Esophagus squamous epithelium (tissue), 5 donors: ENCODE measurements at places on chromosomes 7 and 10.

DNA sequence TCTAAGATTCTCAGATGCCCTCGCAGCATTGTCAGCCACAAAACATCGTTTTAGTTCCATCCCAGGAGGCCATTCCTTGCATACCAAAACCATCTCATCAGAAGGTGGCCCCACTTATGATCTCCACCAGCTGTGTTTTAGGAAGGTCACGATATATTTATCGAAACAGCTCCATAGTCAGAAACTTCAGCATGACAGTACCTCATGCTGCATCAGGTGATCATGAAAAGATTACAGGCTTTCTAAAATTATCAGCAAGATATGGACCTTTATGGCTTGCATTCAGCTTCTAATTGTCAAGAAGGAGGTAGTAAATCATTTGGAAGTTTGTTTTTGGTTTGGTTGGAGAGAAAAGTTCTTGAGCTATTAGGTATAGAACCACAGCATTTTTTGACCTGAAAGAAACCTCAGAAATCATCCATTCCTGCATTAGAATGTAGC lies 20.0 kb downstream of the JAZF1 start:
- peaks cover 6% of the 10 kb centered on the region for H3K4me1 ChIP-seq
- DNase-seq, result no peak

GRCh38 chr10:7033031-7033430 lies 377.8 kb downstream of the SFMBT2 start:
- H3K4me3 ChIP-seq, result no peak overlapping the region
- H3K4me1 ChIP-seq, result no peaks in the 10 kb centered on the region
- H3K27me3 ChIP-seq, result no peaks in the 10 kb centered on the region
- no peak for DNase-seq

- peak overlapping the region; percentile 76 for H3K27ac ChIP-seq
- peaks cover 4% of the 10 kb centered on the region for H3K27me3 ChIP-seq
- H3K4me3 ChIP-seq, result no peak overlapping the region
- no peak for DNase-seq
- peaks cover 80% of the 10 kb centered on the region for H3K4me1 ChIP-seq
- peaks cover 29% of the 10 kb centered on the region for H3K36me3 ChIP-seq
Observed at GRCh38 chr7:2524808-2525657, 5.5 kb downstream of the LFNG start.

GRCh38 chr10:109062371-109062770 lies 860.9 kb downstream of the XPNPEP1 start:
- H3K27me3 ChIP-seq, result no peaks in the 10 kb centered on the region
- DNase-seq, result no peak
- no peaks in the 10 kb centered on the region for H3K36me3 ChIP-seq
- no peaks in the 10 kb centered on the region for H3K4me1 ChIP-seq
- no peak overlapping the region for H3K27ac ChIP-seq

GRCh38 chr7:77649716-77650349 lies 46.4 kb upstream of the RSBN1L start:
- H3K4me1 ChIP-seq, result no peaks in the 10 kb centered on the region
- peaks cover 5% of the 10 kb centered on the region for H3K36me3 ChIP-seq
- no peak for DNase-seq
- no peaks in the 10 kb centered on the region for H3K27me3 ChIP-seq
- H3K27ac ChIP-seq, result no peak overlapping the region
- no peak overlapping the region for H3K4me3 ChIP-seq

DNA sequence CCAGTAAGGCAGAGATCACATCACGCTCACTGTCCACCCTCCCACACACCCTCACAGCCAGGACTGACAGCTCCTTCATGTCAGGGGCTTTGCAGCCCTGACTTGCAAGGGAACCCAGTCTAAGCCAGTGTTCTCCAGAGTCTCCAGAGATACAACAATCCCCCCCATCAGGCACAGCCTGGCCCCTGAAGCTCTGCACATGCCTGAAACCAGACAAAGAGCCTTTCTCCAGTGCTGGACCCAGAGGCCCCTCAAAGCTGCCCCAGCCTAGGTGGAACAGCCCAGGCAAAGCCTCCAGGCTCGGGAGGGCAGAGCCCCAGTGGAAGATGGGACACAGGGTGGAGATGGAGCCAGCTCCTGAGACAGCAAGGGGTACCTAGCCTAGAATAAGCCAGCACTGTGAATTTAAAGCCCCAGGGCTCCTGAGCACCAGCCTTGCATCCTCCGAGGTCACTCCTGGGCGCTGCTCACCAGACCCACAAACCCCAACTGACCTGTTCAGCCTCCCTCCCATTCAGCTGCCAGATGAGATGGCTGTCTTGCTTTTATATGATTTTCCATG lies 50.2 kb downstream of the GRID1 start:
- H3K27me3 ChIP-seq, result no peaks in the 10 kb centered on the region
- no peaks in the 10 kb centered on the region for H3K36me3 ChIP-seq
- no peak overlapping the region for H3K27ac ChIP-seq
- no peak overlapping the region for H3K4me3 ChIP-seq
- no peak for DNase-seq

- H3K27ac ChIP-seq, result no peak overlapping the region
- H3K4me3 ChIP-seq, result no peak overlapping the region
- no peaks in the 10 kb centered on the region for H3K4me1 ChIP-seq
- DNase-seq, result no peak
- H3K36me3 ChIP-seq, result no peaks in the 10 kb centered on the region
Observed at GRCh38 chr10:83986800-83987199, 152.5 kb upstream of the GHITM start.

- no peak for DNase-seq
- H3K36me3 ChIP-seq, result peaks cover 15% of the 10 kb centered on the region
- H3K27me3 ChIP-seq, result no peaks in the 10 kb centered on the region
- no peaks in the 10 kb centered on the region for H3K4me1 ChIP-seq
- no peak overlapping the region for H3K27ac ChIP-seq
- H3K4me3 ChIP-seq, result no peak overlapping the region
Observed at GRCh38 chr10:77773631-77774426, 136.2 kb upstream of the KCNMA1 start.

DNA sequence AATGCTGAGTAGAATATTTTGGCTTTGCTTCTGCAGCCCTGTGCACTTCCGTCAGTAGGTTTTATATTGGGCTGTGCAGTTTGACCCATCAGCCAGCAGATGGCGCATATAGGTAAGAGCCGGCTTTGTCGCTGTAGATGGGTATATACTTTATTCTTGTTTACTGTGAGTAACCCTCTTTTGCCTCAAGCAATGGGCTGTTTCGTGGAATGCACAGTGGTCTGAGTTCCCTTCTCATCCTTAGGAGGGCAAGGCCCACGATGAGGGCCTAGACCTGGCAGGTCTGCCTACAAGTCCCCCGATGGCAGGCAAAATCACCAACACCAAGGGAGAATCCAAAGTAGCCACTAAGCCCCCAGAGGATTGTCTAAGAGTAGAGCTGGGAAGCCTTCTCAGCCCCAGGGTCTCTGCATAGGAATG lies 1002.9 kb upstream of the KCND2 start:
- H3K27ac ChIP-seq, result peak overlapping the region; percentile 83
- no peaks in the 10 kb centered on the region for H3K4me1 ChIP-seq
- H3K27me3 ChIP-seq, result no peaks in the 10 kb centered on the region
- no peak overlapping the region for H3K4me3 ChIP-seq

DNA sequence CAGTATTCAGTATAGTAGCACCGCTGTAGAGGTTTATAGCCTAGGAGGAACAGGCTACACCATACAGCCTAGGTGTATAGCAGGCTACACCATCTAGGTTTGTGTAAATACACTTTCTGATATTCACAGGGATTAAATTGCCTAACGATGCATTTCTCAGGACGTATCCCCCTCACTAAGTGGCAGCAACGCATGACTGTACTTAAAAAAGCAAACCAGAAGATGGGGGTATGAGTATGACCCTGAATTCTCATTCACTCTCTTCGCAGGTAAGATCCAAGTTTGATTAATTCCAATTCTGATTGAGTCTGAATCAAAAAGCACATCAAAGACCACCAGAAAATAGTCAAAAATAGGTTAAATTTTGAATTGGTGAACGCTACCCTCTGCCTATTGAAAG lies 972 bp downstream of the ORC5 start:
- no peak for DNase-seq
- H3K4me3 ChIP-seq, result peak overlapping the region; percentile 86
- peaks cover 18% of the 10 kb centered on the region for H3K4me1 ChIP-seq

DNA sequence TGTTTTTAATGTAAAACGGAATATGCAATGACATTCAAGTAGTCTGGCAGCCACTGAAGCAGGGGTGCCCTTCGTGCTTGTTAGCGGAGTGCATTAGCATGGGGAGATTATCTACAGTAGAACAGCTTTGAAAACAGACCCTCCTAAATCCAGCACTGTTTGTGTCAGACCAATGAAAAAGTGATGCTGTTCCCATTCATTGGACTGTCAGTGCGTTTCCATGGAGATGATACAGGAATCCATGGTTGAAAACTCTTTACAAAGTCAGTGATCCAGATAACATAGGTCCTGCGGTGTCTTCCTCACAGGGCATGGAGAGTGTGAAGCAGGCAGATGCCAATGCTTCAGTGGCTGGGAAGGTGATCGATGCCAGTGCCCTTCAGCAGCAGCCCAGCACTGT lies 73.6 kb downstream of the ITGB8 start:
- peaks cover 57% of the 10 kb centered on the region for H3K4me1 ChIP-seq
- H3K4me3 ChIP-seq, result no peak overlapping the region
- H3K27ac ChIP-seq, result no peak overlapping the region
- no peaks in the 10 kb centered on the region for H3K27me3 ChIP-seq

- peak overlapping the region; percentile 71 for H3K27ac ChIP-seq
- no peaks in the 10 kb centered on the region for H3K27me3 ChIP-seq
- no peak overlapping the region for H3K4me3 ChIP-seq
Observed at GRCh38 chr7:106717955-106718871, 57.3 kb upstream of the CCDC71L start.

DNA sequence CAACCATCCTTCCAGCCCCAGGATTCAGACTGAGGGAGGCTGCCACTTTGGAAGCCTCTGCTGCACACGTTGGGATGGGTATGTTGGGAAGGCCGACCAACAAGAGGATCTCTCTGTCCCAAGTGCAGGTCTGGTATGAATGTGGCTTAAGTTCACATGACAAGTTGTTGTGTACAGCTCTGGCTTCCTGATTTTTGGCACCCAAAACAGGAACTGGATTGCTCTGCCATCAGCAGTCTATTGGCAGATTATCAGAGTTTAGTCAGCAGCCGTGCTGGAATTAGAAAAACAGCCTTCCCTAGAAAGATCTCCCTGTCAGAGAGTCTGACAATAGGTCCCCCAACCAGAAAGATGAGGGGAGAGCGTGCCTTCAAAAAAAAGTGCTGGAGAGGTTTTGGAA lies 66.9 kb downstream of the GOLGA7B start:
- H3K4me1 ChIP-seq, result peaks cover 44% of the 10 kb centered on the region
- H3K4me3 ChIP-seq, result no peak overlapping the region
- no peaks in the 10 kb centered on the region for H3K27me3 ChIP-seq
- peak overlapping the region; percentile 29 for H3K27ac ChIP-seq
- no peak for DNase-seq
- no peaks in the 10 kb centered on the region for H3K36me3 ChIP-seq

- no peak overlapping the region for H3K4me3 ChIP-seq
- DNase-seq, result no peak
- no peaks in the 10 kb centered on the region for H3K27me3 ChIP-seq
- H3K4me1 ChIP-seq, result no peaks in the 10 kb centered on the region
- H3K36me3 ChIP-seq, result no peaks in the 10 kb centered on the region
- no peak overlapping the region for H3K27ac ChIP-seq
Observed at GRCh38 chr7:144133307-144133706, 10.3 kb downstream of the OR2A14 start.

DNA sequence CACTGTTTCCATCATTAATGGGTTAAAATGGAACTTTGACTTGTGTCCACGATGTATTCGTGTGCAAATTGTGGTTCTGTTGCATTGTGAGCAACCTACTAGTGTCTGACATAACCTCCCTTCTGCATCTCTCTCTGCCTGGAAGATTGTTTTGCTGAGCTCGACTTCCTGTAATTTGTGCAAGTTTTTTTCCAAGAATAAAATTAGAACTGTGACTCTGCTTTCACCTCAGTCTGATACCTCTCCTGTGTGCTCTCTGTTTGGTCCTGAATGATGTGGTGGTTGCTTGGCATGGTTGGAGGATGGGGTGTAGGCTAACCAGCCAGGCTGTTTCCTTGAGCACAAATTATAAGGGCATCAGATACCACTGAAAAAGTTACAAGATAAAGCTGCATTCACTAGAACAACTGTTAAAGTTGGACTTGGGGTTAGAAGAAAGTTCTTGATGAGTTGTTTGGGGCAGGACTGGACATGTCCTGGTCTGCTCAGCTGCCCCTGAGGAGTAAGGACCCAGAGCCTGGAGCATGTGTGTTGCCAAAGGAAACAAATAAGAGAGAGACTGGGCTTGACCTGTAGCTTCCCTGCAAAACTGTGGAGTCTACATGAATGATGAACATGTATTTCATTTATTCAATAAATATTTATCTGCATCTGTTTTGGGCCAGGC lies 1.9 kb upstream of the VOPP1 start:
- H3K27ac ChIP-seq, result peak overlapping the region; percentile 17
- H3K27me3 ChIP-seq, result no peaks in the 10 kb centered on the region
- peaks cover 15% of the 10 kb centered on the region for H3K4me1 ChIP-seq
- no peak overlapping the region for H3K4me3 ChIP-seq

GRCh38 chr7:82805527-82805960 lies 357.1 kb downstream of the PCLO start:
- no peaks in the 10 kb centered on the region for H3K36me3 ChIP-seq
- DNase-seq, result no peak
- H3K27me3 ChIP-seq, result no peaks in the 10 kb centered on the region
- no peak overlapping the region for H3K27ac ChIP-seq

GRCh38 chr10:73647875-73648651 lies 6.8 kb upstream of the MYOZ1 start:
- no peaks in the 10 kb centered on the region for H3K27me3 ChIP-seq
- no peak for DNase-seq
- H3K27ac ChIP-seq, result peak overlapping the region; percentile 22
- peak overlapping the region; percentile 55 for H3K4me3 ChIP-seq

DNA sequence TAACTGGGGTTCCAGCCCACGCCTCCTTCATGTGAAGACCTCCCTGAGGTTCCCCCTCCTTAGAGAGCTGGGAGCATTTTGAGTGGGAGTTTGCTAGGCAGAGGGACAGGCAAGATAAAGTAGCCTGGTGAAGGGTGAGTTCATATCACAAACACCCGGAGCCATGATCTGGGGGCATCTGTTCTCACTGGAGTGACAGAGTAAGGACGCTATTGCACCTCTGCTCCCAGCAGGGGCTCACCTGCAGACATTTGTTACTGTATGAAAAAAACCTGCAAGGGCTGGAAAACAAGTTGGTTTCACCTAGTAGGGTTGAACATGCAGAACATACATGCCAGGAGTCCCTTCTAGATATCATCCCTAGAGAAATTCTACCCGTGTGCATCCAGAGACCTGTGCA lies 88.4 kb downstream of the CARD11 start:
- H3K27ac ChIP-seq, result no peak overlapping the region
- no peaks in the 10 kb centered on the region for H3K36me3 ChIP-seq
- no peak overlapping the region for H3K4me3 ChIP-seq
- no peak for DNase-seq

- no peak for DNase-seq
- no peaks in the 10 kb centered on the region for H3K4me1 ChIP-seq
- H3K36me3 ChIP-seq, result no peaks in the 10 kb centered on the region
- H3K27me3 ChIP-seq, result no peaks in the 10 kb centered on the region
Observed at GRCh38 chr7:90604383-90604782, 8.3 kb downstream of the CDK14 start.

- H3K4me1 ChIP-seq, result no peaks in the 10 kb centered on the region
- no peak overlapping the region for H3K27ac ChIP-seq
- no peaks in the 10 kb centered on the region for H3K27me3 ChIP-seq
- H3K4me3 ChIP-seq, result no peak overlapping the region
Observed at GRCh38 chr10:31219306-31219705, 99.7 kb upstream of the ZEB1 start.
